ENCODE measurements at places on chromosomes 7 and 10.
A peak's percentile ranks its signal among the peaks of the same experiment; 100 is the strongest.

DNA sequence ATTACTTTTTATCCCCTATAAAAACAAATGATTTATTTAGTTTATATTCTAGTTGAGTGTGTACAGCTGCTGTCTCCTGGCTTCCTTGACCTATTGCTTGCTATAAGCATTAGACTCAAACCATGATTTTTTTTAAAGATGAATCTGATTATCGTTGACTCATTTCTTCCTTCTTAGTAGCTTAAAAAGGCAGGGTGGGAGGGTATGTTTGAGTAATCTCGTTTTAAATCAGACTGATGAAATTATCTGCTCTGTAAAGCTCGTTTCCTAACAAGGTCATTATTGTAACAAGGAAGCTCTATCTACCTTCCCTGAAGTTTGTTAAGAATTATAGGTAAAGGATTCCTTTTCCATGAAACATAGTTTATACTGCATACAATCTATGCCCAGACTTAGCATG lies 276.3 kb upstream of the KCND2 start:
- peak; percentile 77 for ATAC-seq

GRCh38 chr10:43181146-43181545 lies 42.9 kb downstream of the CSGALNACT2 start:
- ATAC-seq = no peak

GRCh38 chr10:5904227-5904626 lies 14.2 kb downstream of the FBH1 start:
- no peak for ATAC-seq

DNA sequence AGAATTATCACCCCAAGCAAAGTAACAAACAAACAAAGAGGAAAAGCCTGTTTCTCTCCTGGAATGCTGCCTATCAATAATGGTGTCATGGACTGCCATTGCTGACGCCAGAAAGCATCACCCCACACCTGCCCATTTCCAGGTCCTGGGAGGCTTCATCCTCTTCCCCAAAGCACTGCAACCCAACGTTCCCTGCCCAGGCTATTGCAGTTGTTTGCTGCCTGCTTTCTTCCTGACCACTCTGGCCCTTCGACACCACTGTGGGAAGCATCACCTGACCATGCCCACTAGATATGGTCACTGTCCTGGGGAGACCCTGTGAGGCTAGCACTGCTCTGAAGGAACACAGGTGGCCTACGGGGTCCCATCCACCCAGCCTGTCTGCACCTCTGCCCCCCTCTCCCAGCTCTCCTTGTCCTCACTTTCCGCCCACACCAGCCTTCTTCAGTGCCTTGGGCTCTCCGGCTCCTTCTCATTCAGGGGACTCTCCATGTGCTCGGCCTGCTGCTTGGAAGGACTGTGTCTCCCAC lies 439.6 kb downstream of the GLRX3 start:
- no peak for ATAC-seq

GRCh38 chr7:18772567-18772965 lies 277.0 kb downstream of the HDAC9 start:
- no peak for ATAC-seq

GRCh38 chr7:150959739-150960734 lies 18.1 kb downstream of the KCNH2 start:
- no peak for ATAC-seq

Measured in motor neuron (in vitro differentiated cells).